ENCODE measurements at places on chromosomes 4 and X.

GRCh38 chrX:101164766-101165590, 54.6 kb upstream of the DRP2 start:
- peak; percentile 49 for DNase-seq

DNA sequence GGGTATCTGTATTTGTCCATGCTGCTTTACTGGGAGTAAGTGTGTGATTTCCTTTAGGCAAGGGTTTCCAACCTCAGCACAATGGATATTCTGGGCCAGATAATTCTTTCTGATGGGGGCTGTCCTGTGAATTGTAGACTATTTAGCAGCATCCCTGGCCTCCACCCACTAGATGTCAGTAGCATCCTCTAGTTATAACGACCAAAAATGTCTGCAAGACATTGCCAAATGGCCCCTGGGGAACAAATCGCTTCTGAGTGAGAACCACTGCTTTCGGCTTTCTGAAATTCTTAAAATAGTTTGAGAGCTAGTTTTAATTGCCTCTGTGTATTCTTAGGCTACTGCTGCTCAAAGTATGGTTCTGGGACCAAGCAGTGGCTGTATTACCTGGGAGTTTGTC, 81.2 kb upstream of the GPM6B start:
- DNase-seq, result peak; percentile 57

DNA sequence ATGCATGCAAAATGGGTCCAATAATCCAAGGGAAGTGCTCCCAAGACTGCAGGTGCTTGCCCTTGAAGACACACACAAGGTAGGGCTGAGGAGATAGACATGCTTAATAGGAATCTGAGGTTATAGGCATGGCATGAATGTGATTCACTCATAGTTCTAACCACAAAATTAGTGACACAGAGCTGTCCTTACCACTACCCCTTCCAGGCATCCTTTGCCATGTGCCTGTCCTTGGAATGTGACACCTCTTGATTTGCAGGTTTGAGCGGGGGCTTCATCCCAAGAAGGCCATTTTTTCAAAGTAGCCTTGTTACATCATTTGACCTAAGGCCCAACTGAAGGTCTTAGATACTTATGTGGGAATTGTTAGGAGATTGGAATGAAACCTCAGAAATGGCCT, 112.5 kb downstream of the CCNG2 start:
- DNase-seq, result no peak

DNA sequence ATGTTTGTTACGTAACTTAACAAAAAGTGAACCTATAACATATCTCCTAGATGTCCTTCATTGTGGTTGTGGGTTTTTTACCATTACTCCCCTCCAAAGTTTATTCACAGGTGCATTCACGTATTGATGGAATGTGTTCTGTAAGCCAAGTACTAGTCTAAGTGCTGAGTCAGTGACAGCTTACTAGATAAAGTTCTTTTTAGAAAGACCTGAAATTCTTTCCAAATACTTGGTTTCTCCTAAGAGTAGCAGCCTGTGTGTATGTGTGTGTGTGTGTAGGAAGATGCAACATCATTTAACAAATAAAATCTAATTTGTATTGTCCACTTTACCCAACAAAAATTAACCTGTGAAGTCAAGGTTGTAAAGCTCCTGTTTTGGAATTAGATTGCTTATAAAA, 22.1 kb downstream of the NAP1L5 start:
- DNase-seq, result no peak

- DNase-seq, result no peak
Measured at GRCh38 chr4:8067274-8067936, 91.2 kb downstream of the ABLIM2 start.

GRCh38 chr4:130359542-130359941, 1263.6 kb downstream of the C4orf33 start:
- peak; percentile 22 for DNase-seq

- DNase-seq, result no peak
Measured at GRCh38 chrX:136665258-136665900, 17.4 kb downstream of the CD40LG start.

DNA sequence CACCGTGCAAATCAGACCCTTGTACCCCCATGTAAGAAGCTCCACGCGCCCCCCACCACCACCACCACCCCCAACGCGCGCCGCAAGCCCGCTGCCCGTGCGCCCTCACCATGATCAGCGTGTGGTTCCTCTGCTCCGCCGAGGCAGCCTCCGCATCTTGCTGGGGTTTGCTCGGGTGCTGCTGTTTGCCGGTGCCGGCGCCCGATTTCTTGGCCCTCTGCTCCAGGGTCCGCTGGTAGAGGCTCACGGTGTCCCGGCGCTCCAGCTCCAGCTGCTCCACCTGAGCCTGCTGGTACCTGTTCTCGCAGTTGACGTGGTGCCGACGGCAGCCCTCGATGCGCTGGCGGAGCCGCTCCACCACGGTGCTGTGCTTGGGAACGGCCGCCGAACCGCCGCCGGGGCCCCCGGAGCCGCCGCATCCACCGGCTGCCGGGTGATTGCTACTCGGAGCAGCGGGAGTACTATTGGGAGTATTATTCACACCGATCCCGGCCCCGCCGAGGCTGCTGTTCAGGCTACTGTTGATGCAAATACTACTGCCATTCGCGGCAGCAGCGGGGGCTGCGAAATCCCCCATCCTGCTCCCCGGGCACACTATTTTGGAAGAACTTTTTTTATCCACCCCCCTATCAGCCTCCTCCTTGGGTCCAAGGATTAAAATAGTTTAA, 1.1 kb downstream of the MAML3 start:
- DNase-seq, result peak; percentile 54

- DNase-seq, result peak; percentile 70
Measured at GRCh38 chrX:130173190-130173895, 1.6 kb downstream of the RAB33A start.

DNA sequence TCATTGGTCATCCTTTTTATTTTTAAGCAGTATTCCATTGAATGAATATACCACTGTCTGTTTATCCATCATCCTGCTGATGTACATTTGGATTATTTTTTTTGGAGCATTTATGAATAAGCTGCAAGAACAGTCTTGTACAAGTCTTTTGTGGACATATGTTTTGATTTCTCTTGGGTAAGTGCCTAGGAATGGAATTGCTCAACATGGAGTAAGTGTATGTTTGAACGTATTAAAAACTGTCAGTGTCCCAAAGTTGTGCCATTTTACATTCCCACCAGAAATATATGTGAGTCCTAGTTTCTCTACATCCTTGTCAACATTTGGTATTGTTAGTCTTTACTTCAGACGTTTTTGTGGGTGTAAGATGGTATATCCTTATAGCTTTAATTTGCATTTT, 287.0 kb upstream of the POF1B start:
- no peak for DNase-seq

DNA sequence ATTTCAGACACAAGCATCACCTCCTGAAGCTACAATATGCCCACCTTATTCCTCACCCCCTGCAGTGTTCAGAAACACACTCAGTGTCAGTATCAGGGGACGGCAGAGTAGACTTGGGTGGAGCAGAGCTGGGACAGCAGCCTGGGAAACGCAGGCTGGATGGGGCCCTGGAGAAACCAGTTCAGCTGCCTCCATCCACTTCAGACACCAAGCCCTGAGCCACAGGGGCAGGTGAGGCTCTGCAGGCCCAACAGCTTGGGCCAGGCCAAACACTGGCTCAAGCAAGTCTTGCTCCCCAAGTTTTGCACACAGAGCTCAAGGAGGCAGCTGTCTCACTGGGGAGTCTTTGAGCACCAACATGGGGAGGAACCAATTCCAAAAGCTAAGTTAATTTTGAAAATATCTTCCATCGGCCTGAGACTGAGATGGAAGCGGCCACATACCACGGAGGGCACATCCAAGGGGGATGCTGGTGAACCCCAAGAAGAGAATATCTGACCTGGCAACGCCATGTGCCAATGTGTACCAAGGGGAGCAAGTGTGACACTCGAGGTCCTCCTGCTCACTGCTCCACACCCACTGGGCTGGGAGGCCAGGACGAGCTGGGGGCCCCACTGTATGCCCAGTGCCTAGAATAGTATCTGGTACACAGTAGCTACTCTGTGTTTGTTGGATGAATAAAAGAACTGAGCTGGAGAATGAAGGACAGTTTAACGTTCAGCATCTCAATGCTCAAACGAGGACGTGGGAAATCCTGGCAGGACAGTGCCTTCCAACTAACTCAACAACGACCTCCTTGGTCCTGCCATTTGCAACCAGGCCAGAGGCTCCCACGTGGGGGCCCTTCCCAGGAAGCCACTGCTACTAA, 45.6 kb downstream of the PPP2R2C start:
- no peak for DNase-seq

GRCh38 chrX:132612821-132613564, 124.2 kb upstream of the MBNL3 start:
- DNase-seq, result peak; percentile 27

- no peak for DNase-seq
Measured at GRCh38 chr4:146453181-146453807, 68.4 kb downstream of the SLC10A7 start.

DNA sequence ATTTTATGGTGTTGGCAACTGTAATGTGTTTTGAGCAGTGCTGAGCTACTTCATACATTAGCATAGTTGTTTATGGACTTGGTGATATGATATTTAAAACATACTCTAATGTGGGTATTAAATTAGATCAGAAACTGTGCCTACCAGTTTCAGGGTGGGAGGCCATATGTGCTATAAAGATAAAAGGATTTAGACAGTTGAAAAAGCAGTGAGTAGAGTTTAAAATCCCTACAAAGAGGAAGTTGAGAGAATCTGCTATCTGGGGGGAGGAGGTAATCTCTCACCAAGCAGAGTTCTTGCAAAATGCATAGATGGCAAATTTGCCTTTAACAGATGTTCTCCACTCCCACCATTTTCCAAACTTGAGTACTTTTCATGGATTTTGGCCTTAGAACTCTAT, 154.5 kb downstream of the SPOCK3 start:
- DNase-seq, result no peak

DNA sequence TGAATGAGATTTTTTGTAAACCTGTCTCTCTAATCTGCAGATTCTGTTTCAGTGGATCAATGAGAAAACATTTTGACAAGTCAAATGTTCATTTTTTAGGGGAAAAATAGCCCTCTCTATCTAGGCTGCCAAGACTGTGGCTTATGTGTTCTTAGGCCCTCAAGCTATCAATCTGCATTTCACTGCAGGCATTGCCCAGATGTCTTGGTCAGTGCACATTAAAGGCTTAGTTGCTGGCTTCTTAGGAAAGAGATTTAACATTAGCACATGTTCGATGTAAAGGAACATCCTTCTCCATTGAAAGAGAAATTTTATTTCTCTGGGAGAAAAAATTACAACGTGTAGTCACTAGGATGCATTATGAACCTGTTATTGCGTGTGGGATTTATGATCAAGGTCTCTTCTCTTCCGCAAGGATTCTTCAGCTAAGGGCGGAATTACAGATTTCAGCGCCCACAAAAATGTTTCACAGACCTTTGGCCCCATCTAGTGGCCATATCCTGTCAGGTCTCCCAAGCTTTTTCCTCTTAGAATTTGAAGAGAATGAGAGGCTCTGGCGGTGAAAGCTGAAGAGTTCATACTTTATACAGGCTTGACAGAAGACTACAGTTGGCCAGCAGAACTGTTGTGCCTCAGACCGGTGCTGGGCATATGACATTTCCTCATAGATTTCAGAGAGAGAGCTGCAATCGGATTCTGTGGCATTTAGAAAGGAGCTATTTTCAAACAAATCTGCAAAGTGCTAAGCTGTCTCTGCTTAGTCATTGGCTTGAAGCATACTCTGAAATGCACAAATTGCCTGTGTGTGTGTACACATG, 144.6 kb upstream of the NOCT start:
- peak; percentile 71 for DNase-seq

GRCh38 chrX:102067966-102068723, 57.3 kb upstream of the TCEAL2 start:
- DNase-seq, result peak; percentile 0

- peak; percentile 86 for DNase-seq
Measured at GRCh38 chrX:39725928-39726619, 371.7 kb downstream of the BCOR start.

Data from fibroblast of skin of right biceps (primary cell).